ENCODE measurements at places on chromosomes 12 and 14.

GRCh38 chr12:105476616-105477015, 146.1 kb downstream of the C12orf75 start:
- DNase-seq: no peak

DNA sequence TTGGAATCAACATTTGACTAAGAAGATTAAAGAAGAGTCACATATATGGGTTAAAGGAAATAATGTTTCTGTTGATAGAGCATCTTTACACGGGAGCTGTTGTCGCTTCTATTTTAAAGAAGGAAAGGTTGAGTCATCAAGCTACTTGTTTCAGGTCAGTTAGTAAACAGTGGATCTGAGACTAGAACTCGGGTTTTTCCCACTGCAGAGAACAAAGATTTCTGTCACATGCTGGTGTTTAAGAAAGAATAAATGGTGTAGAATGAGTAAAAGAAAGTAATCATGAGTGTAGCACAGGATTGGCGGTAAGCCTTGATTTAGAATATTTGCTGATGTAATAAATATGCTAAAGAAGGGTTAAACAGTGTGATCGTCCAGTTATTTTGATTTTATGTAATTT, 455.5 kb downstream of the AEBP2 start:
- no peak for DNase-seq

GRCh38 chr14:90388437-90388836, 8.4 kb upstream of the CALM1 start:
- DNase-seq: no peak

DNA sequence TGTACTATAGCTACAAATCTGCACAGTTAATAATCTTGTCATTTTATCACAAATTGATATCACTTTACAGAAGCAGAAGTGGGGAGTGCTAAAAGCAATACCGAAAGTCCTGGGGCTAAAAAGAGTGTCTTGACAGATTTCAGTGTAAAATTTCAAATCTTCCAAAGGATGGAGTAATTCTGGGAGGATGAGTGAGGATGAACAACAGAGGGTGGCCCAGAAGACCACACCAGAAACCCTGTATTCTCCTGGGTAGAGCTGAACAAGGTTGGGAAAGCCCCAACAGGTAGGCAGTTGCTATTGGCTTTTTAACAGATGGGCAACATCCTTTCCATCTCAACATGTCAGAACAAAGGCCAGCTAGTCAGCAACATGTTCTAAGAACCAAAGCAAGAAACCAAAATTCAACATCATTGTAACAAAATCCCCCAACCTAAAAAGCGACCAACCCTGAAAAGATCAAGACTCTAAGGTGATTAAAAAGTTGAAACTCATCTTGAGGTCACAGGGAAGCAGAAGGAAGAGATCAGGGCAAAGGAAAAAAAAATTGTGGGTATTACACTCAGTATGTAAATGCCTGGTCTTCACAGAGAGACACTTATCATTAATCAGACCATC, 38.8 kb downstream of the CBX5 start:
- DNase-seq: no peak

GRCh38 chr14:73426877-73427276, 31.5 kb downstream of the NUMB start:
- DNase-seq: no peak

- DNase-seq: no peak
Observed at GRCh38 chr12:106088811-106089485, 49.8 kb downstream of the NUAK1 start.

DNA sequence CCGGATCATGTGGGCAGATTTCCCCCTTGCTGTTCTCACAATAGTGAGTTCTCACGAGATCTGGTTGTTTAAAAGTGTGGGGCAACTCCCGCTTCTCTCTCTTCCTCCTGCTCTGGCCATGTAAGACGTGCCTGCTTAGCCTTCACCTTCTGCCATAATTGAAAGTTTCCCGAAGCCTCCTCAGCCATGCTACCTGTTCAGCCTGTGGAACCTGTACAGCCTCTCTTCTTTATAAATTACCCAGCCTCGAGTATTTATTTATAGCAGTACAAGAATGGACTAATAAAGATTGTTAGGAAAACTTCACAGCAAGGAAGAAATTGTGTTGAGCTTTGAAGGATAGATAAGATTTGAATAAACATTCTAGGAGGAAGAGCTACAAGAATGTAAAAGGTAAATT, 52.1 kb downstream of the KDM5A start:
- no peak for DNase-seq

DNA sequence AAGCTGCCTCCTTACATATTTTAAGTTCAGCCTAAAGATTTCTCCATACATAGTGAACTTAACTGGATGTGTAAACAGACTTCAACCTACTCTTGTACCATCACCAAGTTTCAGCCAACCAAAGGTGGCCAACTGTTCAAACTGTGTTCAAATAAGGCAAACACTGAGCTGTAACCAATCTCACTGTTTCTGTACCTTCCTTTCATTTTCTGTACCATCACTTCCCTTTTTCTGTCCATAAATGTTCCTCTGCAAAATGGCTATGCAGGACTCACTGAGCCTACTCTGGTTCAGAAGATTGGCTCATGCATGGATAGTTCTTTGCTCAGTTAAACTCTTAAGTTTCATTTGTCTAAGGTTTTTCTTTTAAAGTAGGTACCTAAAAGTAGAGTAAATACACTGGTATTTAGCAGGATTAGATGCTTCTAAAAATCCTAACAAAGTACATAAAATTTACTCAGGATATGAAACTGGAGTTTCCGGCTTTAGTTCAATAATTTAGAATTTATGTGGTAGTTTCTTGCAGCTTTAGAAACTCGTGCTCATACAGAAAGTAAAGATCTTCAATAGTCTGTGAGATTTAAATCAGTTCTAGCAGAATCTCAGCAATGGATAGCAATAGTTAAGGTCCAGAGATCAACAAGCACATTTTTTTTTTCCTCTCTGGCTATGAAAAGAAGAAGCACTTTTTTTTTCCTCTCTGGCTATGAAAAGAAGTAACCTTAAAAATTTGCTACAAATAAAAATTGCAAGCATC, 282.0 kb upstream of the PPFIA2 start:
- DNase-seq: no peak

DNA sequence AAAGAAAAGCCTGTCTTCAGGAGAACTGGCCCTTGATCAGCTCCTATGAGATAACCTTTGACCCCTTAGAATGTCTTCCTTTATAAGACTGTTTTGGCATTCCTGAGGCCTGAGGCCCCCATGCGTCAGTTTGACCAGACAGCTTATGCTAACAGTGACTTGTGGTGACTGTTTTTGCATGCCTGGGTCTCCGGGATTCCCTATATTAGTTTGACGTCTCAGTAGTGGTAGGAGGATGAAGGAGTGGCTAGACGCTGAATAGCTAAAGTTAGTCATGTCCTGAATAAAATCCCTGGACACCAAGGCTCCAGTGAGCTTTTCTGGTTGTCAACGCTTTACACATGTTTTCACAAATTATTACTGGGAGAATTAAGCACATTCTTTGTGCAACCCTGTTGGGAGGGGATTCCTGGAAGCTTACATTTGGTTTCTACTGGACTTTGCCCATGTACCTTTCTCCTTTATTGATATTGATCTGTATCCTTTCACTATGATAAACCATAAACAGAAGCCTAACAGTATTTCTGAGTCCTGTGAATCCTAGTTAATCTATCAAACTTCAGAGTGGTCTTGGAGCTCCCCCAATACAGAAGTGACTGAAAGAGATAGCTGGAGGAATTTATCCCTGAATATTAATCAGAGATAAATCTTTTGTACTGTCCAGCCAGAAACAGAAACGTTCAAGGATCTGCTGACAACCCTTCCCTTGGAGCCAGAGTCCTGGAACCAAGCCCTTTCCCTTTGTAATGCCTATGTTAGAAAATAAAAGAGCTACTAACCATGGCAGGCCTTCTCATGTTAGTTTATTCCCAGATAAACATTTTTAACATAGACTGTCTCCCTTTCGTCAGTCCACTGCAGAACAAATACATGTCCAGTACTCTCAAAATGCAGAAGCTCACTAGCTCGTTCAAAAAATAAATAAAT, 479.2 kb downstream of the RPS29 start:
- DNase-seq: no peak

- DNase-seq: no peak
Observed at GRCh38 chr14:100532154-100532861, 54.9 kb downstream of the BEGAIN start.

DNA sequence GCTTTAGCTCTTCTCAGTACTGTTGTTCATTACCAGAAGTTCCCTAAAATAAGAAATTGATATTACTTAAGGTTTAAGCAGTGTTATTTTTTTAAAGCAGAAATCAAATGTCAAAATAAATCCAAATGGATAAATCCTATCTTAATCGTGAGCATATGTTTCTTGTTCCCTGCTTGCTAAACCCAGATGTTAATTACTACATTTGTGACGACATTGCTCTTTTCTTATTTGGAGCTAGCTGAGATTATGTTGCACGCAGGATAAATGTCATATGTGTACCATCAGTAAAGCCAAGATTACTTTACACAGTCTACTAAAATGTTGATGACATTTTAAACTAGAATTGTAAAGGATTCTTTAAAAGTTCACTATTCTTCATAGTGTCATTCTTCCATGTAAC, 157.5 kb downstream of the PLCZ1 start:
- DNase-seq: no peak

DNA sequence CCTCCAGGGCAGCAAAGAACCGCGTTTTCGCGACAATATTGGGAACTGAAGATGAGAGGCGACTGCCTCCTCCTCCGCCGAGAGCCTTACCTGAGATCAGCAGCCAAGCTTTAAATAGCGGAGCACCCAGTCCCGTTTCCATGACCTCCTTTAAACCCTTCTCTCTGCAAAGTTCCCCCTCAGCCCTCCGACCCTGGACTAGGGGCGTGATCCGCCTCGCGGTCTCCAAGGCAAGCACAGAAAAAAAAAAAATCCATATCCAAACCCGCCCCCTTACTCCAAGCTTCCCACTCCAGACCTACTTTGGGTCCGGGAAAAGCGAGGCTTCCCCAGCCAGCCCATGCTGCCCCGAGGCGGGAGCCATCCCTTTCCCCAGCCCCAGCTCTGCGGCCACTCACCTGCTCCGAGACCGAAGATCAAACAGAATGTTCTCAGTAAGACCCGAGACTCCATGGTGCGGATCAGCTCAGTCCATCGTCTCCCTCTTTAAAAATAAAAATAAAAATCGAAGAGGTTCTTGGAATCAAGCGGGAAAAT, 630 bp downstream of the NELL2 start:
- no peak for DNase-seq

All from stimulated activated CD8-positive, alpha-beta memory T cell treated with anti-CD3 and anti-CD28 coated beads, Interleukin-4, amount 100 ng/mL, for 24 hours (primary cell).